Effector memory CD8-positive, alpha-beta T cell (primary cell): ENCODE measurements at places on chromosomes 6 and 20.

- no peak for DNase-seq
Observed at GRCh38 chr6:145690969-145691368, 44.4 kb downstream of the EPM2A start.

DNA sequence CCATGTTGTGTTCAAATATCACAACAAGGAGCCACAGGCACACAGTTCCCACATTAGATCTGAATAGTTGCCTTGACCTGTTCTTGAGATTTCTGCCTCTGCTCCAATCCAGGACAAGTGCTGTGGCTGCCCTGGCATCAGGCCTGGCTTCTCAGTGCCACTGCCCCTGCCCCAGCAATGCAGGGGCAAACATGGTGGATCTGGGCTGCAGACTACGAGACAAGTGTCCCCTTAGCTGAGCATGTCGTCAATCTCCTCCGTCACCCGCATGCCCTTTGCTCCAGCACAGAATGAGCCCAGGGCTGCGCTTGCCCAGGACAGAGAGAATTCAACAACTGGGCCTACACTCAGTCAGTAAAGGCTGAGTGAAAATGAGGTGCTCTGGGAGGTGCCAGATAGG is 201.6 kb downstream of the SYNDIG1 start:
- DNase-seq, result no peak

GRCh38 chr20:20525756-20526155 is 157.9 kb downstream of the INSM1 start:
- no peak for DNase-seq

- DNase-seq, result no peak
Observed at GRCh38 chr6:22801831-22802230, 232.5 kb downstream of the HDGFL1 start.

GRCh38 chr6:15775076-15775634 is 112.3 kb upstream of the DTNBP1 start:
- DNase-seq, result no peak

DNA sequence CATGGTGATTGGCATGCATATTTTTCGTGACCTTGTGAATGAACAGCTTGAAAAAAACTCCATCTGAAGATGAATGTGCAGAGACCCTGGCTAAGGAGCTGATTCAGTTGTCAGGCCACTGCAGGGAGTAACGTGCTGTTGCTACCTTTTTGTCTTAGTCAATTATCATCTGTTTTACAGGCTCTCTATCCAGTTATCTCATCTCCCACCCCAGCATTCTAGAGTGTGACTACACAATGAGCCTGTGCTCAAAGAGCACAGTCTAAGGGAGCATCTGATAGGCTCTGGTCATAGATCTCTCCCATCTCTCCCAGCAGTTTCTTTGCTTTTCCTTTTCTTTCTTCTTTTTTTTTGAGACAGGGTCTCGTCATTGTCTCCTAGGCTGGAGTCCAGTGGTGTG is 45.5 kb downstream of the NDRG3 start:
- DNase-seq, result no peak

DNA sequence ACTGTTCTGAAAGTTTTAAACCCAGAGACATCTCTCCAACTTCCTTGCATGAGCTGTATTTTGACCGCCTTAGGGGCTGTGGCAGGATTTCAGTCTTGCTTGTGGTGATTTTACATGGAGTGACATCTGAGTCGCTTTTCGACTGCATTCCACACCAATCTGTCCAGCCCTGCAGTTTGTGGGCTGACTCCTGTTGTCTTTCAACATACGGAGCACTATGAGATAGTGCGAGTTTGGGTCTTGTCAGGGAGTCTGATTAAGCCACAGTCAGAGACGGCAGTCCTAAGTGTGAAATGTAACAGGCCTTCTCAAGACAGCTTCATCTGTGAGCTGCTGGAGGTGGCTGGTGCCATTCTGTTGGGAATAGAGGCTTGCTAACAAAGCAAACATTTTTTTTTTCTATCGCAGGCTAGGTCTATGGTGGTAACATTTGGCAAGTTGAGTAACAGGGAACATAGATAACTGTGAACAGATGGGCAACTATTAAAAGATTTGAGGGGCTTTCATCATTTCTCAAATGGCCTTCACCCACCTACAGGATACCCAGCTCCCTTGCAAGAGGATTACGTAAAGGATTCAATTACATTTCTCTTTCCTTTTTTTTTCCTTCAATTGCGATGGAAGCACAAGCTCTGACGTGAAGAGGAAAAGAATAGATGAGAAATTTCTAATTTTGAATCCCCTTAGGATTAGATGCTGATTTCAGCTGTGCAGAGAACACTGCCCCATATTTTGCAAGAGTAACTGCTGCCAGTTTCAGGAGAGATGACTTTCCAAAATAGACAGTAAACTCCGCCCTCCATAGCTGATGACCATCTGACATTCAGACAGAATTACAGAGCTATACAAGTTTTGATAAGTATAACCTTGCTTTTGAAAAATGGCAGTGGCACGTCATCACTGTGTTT is 25.1 kb downstream of the CAP2 start:
- DNase-seq, result no peak

DNA sequence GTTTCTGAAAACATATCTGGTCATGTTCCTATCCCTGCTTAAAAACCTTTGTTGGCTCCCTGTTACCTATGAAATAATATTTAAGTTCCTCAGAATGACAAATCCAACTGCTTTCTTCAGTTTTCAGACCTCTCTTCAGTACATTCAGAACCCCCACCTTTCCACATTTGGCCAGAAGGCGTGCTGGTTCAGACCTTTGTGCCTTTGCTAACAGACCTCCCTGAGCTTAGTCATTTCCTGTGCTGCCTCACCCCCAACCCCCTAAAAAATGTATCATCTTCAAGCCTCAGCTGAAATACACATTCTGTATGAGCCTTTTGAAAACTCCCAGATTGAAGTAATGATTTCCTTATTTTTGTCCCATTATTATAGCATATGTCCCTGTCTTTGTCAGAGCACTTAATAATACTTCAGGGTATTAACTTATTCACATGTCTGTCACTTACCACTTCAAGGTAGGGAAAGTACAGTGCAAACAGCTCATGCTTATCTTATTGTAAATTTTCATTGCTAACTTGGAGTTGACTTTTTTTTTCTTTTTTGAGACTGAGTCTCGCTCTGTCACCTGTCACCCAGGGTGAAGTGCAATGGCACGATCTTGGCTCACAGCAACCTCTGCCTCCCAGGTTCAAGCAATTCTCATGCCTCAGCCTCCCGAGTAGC is 19.7 kb downstream of the FAM217A start:
- peak; percentile 32 for DNase-seq

- no peak for DNase-seq
Observed at GRCh38 chr6:156396068-156396771, 381.0 kb upstream of the ARID1B start.

DNA sequence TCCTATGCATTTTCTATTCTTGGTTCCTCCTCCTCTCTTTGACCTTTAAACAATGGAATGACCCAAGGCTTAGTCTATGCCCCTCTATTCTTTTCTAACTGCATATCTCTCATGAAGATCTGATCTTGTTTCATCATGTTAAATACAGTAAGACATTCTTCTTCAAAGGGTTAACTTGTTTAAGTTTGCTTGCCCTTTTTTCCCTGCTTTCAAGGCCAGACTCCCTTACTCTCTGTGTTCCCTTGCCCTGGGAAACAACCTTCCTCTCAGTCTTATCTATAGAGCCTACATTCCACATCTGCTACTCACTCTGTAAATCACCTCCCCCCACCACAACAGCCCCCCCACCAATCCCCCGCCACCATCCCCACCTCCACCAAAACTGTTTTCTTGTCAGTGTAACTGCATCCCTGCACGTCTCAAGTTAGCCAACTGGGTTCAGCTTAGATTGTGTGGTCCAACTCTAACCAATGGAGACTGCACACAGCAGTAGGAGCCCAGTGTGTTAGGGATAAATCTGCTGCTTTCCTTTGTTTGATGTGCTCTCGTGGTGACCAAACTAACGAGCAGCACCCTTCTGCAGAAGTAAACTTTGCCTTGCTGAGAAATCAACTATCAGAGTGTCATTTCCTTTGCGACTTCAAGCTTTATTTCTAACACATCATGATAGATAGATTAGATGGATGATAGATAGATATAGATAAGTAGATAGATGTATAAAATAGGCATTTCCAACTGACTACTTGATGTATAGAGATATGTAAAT is 12.6 kb downstream of the SPTLC3 start:
- no peak for DNase-seq

GRCh38 chr6:18099511-18099910 is 23.0 kb downstream of the NHLRC1 start:
- DNase-seq, result no peak

GRCh38 chr20:12217382-12217781 is 299.7 kb downstream of the BTBD3 start:
- no peak for DNase-seq

GRCh38 chr6:155297669-155298068 is 16.6 kb downstream of the TFB1M start:
- no peak for DNase-seq

DNA sequence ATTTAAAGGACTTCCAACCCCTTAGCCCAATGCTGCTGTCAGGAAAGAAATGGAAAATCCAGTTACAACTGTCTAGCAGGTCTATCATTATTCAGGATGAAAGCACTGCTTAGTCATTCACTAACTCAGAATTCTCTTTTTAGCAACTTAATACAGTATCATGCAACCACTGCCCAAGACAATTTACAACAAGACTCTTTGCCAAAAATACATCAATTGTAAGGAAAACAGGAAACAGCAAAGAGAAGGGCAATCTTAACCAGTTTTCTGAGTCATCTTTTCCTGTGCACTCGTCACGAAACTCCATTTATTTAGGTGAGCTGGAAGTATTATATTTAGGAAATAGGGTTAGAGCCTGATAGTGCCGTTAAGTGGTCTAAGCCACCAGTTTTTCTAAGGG is 1197.7 kb upstream of the CITED2 start:
- DNase-seq, result no peak

DNA sequence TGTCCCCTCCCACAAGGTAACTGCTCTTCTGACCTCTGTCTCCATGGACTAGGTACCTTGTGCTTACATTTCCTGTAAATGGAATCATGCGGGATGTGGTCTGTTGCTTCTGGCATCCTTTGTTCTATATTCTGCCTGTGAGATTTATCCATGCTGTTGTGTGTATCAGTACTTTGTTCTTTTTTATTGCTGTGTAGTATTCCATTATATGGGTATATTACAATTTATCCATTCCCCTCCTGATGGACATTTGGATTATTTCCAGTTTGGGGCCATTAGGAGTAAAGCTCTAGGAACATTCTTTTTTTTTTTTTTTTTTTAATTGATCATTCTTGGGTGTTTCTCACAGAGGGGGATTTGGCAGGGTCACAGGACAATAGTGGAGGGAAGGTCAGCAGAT is 3.4 kb downstream of the C2 start:
- DNase-seq, result no peak

DNA sequence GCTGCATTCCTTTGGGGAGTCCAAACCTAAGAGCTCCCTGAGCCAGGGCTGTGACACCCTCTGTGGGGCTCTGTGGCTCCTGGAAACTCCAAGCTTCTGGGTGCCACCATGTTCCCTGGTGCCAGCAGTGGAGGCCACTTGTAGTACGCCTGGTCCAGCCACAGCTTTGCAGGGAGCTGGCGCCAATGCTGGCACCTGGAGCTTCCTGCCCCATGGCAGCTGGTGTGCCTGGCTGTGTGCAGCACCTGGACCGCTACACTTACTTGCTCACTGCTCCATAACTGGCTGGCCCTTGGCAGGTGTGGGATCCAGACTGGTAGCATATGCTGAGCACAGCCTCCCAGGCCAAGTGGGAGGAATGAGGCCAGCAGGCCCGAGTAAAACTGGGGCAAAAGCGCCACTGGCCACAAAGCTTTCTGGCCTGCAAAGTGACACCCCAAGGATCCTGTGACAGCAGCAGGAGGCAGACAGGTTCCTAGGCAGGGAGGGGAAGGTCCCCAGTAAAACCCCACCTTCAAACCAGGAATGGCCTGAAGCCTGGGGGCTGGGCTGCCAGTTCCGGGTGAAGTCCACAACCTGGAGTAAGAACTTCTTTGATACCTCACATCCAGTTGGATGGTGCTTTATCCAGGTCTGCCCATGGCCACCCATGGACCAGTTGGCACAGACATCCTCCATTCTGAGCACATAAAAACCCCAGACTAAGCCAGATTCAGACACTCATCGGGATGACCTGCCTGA is 461.0 kb downstream of the TBC1D32 start:
- no peak for DNase-seq

GRCh38 chr20:49821870-49822331 is 9.3 kb downstream of the SLC9A8 start:
- no peak for DNase-seq

- no peak for DNase-seq
Observed at GRCh38 chr6:113185299-113185698, 671.8 kb upstream of the MARCKS start.

DNA sequence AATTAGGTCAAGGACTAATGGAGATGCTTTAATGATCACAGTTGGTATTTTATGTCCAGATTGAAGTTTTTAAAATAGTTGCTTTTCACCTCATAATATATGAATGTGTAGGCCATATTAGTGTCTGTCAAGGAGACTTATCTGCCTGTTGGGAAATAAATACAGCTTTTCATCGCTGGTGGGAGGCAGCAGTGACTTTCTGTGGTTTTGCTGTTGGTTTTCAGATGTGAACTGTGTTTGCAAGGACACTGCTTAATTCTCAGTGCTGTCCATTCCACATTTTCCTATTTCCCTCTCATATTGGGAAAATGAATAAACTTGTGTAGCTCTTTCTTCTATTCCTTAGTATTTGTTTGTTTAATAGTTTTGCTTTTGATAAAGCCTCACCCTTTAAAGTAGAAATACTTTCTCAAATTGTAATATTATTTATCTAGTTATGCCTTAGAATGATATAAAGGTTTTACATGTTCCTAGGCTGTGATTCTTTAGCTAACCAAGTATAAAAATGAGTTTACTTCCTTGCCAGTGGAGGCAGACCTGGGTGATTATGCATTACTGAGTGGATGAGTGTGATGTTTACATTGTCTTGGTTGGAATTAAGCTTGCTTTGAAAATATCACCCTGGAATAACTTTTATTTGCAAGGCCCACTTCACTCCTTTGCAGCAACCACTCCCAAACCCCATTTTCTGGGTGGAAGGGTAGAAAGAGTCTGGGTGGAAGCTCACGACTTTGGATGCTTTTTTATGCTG is 3.3 kb downstream of the PLCB4 start:
- DNase-seq, result no peak

GRCh38 chr20:17449031-17449430 is 82.1 kb downstream of the BFSP1 start:
- no peak for DNase-seq

DNA sequence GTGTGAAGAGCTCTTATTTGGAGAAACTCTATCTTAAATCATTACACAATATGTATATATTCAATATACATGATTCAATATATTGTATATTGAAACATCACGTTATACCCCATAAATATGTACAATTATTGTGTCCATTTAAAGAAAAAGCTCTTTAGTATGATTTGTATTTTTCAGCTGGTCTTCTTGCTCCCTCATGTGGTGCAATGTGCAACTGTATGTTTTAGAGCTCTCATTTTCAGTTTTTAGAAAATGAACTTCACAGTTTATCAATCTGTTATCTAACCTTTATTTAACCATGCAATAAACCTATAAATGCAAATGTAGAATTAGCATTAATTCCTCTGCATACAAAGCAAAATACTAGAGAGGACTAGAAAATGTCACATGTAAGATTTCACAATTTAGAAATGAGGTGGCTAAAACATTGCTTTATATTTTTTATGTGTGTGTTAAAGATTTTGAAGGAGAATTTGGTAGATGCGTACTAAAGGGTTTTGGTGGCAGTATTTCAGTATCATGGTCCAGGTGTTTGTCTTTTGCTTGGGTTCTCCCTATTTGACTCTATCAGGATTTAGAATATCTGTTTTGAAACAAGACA is 167.1 kb downstream of the PHF3 start:
- no peak for DNase-seq

GRCh38 chr6:37938909-37939308 is 119.4 kb downstream of the ZFAND3 start:
- no peak for DNase-seq

- DNase-seq, result no peak
Observed at GRCh38 chr20:8389381-8390036, 257.4 kb downstream of the PLCB1 start.
